Keratinocyte (primary cell): ENCODE measurements at places on chromosomes 6 and 20. TPM values are rescaled to one million over a fixed set of nuclear protein-coding genes. Genes with fewer than 3 reads are reported as not detected.

Gene PPP1R3G
- polyA plus RNA-seq = 0.01 to 0.06 TPM (median 0.02 TPM) in 3 replicates

- no peak for DNase-seq
- H3K27ac ChIP-seq = no peak overlapping the region
- no peak overlapping the region for H3K4me3 ChIP-seq
- peaks cover 13% of the 10 kb centered on the region for H3K4me1 ChIP-seq
- H3K27me3 ChIP-seq = no peaks in the 10 kb centered on the region
These were observed 13.2 kb upstream of the PXDC1 start for GRCh38 chr6:3764516-3765335.

- H3K27ac ChIP-seq = no peak overlapping the region
- H3K27me3 ChIP-seq = peaks cover 7% of the 10 kb centered on the region
- no peak for DNase-seq
These were observed 53.0 kb upstream of the NOP56 start for GRCh38 chr20:2599288-2600006.

Gene DHX16
- polyA plus RNA-seq = 27.9 to 36.4 TPM (median 34.2 TPM) in 3 replicates
